ENCODE measurements at places on chromosomes 4 and X. TPM values are rescaled to one million over a fixed set of nuclear protein-coding genes. Genes with fewer than 3 reads are reported as not detected.

OPN1MW gene
- not detected for total RNA-seq

SOX3 gene
- not detected for total RNA-seq

CENPVL2 gene
- not detected for total RNA-seq

XPNPEP2 gene
- total RNA-seq, result 11.3 TPM

FMR1NB gene
- not detected for total RNA-seq

TMEM156 gene
- 0.94 TPM for total RNA-seq

CNGA1 gene
- 17.8 TPM for total RNA-seq

GRCh38 chr4:112633477-112634235, 3.1 kb downstream of the ZGRF1 start:
- no peak for DNase-seq

DNA sequence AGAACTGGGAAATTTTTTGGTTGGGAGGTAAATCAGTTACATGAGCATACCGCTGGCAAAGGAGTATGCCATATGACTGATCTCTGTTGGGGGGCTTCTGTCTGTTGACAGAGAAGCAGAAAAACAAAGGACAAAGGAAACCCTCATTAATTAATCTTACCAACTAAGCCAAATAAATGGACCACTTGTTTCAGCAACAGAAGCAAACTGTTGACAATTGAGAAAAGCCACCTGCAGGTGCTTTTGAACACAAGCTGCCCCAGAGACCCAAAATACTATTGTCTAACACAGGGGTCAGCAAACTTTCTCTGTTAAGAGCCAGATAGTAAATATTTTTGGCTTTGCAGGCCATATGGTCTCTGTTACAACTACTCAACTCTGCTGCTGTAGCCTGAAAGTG, 7.0 kb upstream of the FRYL start:
- DNase-seq, result no peak

DNA sequence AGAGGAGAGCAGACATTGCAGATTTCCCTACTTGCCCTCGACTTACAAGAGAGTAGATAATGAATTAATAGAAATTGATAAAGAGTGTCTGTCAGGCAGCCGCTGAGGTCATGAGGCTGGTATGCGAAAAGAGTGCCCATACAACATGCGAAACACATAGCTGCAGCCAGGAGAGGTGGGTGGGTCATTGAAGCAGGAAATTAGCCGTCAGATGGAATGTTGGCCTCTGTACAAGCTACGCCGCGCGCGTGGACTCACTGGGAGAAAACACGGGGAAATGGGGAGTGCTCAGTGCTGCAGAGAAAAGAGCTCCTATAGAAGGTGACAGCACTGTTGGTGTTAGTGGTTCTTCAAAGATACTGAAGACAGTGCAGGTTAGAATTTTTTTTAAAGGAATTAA, 125.1 kb downstream of the RAPGEF2 start:
- peak; percentile 68 for DNase-seq

DNA sequence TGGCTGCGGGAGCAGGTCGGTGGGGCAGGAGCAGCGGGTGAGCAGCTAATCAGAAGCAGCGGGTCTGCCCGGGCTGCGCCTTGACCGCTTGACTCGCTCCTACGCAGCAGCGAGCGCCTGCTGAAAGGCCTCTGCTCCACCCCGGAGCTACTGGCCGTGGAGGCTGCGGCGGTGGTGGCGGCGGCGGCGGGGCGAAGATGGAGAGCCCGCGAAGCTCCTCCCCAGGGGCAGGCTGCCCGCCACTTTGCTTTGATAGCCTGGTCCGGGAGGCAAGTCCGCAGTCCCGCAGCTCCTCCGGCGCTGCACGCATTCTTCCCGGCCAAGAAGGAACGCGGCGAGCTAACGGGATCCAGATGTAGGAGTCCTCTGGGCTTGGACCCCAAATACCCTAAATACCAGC, 36.7 kb downstream of the PJA1 start:
- no peak for DNase-seq

DNA sequence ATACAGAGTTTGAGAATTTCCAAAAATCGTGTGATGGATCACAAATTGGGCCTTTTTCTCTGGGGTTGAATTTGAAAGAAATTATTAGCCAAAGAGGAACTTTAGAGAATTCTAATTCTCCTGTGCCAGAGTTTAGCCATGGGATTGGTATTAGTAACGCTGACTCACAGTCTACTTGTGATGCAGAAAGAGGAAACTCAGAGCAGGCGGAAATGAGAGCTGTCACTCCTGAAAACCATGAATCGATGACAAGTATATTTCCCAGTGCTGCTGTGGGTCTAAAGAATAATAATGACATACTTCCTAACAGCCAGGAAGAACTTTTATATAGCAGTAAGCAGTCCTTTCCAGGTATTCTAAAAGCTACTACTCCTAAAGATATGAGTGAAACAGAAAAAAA, 64.9 kb downstream of the N4BP2 start:
- no peak for DNase-seq

GRCh38 chr4:173432430-173432829, 33.5 kb upstream of the SCRG1 start:
- DNase-seq, result no peak

- no peak for DNase-seq
Observed at GRCh38 chrX:51860679-51861078, 32.7 kb upstream of the MAGED1 start.

- no peak for DNase-seq
Observed at GRCh38 chr4:88629826-88630225, 37.5 kb downstream of the HERC3 start.

- DNase-seq, result no peak
Observed at GRCh38 chrX:88170553-88170952, 576.5 kb upstream of the CPXCR1 start.

All from mucosa of descending colon (tissue), 3 donors.